ENCODE measurements at places on chromosomes 6 and 20.

DNA sequence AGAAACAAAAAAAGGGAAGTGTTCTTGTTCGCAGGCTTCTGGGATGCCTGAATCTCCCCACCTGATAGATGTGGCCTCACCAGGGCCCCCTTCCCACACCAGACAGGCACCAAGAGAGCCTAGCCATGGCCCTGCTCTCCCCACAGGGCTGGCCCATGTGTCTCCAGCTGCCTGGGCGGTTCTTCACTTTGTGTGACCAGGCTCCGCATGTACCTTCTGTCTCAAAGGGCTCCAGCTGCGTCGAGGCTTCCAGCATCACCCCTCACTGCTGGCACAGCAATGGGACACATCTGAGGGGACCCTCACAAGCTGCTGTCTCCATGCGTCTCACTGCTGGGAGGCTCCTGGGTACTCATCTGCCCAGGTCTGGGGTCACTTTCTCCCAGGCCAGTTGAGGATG, 362.9 kb downstream of the ZFAND3 start:
- DNase-seq, result no peak

DNA sequence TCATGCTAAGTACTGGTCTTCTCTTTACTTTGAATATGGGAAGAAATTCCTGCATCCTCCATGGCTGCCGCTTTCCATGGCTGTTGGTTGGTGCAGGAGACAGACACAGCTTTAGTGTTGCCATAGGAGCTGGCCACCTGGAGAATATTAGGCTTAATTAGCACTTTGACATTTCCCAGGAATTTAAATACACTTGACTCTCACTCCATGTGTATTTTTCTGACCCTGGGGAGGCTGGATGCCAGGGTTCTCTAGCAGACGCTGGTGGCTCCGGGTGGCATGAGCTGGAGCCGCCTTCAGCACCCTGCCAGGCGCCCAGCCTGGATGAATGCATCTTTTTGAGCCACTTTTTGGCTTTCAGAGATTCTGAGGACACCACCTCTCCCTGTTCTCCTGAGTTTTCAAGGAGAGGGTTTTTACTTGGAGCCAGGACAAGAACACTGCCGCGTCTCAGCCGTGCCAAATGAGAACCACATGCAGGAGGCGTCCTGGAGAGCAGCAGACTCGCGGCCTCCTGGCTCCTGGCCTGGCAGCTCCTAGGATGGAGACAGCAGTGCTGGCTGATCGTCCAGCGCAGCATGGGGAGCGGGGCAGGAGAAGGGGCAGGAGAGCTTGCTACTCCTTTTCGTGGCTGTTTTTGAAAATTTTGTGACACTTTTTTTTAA, 258.8 kb downstream of the SMOC2 start:
- no peak for DNase-seq

DNA sequence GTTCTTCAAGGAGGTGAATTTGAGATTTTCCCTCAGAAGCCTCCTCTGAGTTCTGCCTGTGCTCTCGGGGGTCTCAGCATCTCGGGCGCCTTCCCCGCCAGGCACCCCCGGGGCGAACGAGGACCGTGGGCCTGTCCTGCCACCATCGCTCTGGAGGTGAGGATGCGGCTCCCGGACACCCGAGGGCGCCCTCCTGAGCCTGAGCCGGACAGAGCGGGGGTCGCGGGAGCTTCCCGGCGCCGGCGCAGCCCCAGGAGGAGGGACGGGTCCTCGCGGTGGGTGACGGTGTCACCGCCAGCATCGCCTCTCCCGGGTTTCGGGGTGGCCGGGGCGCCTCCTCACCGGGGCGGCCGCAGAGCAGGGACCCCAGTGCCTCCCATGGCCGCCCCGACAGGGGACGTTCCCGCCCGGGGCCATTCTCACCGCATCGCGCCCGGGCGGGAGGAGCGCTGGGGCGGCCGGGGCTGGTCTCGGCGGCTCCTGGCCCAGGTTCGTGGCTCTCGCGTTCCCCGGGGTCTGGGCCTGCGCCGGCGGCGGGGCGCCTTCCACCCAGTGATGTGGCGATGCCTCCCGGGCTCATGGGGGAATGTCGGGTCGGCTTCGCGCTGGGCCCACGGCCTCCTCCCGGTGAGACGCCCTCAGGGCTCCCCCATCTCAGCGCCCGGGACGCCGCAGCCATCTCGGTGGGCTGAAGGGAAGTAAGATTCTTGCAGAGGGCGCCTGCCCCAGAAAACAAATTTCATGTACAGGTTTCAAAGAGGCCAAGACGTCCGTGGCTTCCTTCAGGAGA, 210.5 kb downstream of the ERMARD start:
- DNase-seq, result no peak

GRCh38 chr6:11245381-11246256, 13.2 kb upstream of the NEDD9 start:
- no peak for DNase-seq

GRCh38 chr6:165129086-165129485, 180.3 kb downstream of the C6orf118 start:
- no peak for DNase-seq

DNA sequence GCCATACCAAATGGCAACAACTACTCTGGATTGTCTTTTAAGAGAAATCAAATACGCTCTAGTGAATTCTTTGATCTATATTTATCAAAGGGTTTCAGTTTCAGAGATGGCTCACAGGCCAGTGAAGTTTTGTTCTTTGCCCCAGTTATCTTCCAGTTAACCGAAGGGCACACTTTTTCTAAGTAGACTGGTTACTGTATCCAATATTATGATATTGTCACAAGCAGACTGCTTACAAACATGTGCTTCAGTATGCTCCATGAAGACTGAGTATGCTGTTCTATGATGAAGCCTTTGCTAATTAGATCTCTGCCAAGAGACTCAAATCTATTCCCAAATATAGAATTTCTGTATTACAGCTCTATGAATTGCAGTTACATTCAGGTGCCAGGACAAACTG, 181.1 kb downstream of the REV3L start:
- DNase-seq, result no peak

DNA sequence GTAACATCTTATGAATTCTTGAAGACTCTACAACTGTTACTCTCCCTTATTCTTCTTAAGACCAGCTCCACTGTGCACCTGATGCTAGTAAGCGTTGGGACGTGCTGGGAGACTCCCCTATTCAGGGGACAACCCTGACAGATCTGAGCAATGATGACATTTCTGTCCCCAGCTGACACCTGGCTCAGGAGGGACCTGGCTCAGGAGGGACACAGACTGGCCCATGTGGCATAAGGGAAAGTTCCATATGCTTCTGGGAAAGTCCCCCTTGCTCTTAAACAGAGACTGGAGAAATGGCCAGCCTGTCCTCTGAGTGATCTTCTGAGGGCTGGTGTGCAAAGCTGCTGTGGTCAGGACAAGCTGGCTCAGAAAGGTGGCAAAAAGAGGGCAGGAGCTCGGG, 10.0 kb upstream of the CD93 start:
- DNase-seq, result no peak

GRCh38 chr20:5135363-5136012, 8.7 kb downstream of the CDS2 start:
- no peak for DNase-seq

DNA sequence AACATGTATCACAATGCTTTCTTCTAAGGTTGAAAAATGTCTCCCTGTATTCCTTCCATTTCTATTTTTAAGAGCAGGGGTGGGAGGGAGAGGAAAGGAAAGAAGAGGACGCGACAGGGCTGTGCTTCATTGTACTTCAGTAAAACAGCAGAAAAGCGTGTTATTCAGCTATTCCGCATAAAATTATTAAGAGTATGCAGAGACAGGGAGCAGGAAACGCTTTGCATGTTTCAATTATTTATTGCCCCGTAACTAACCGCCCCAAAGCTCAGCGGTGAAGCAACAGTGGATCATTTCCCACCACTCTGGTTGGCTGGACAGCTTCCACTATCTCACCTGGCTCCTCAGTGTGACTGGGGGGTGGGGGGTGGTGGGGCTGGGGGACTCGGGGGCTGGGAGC, 188.9 kb downstream of the TTLL2 start:
- no peak for DNase-seq

- no peak for DNase-seq
Measured at GRCh38 chr6:163328411-163328810, 86.1 kb upstream of the QKI start.

GRCh38 chr20:40982415-40983145, 46.0 kb upstream of the TOP1 start:
- no peak for DNase-seq

DNA sequence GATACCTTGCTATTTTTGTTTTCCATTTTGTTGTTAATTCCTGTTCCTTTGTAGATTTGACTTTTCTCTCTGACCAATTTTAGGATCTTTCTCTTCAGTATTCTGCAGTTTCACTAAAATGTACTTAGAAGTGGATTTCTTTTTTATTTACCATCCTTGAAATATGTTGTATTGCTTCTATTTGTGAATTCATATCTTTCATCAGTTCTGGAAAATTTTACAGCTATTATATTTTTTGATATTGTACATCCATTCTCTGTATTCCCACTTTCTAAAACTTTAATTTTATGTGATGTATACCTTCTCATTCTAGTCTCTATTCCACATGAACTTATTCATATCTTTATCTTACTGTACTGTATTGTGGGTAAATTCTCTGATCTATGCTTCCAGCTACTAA, 9.7 kb upstream of the ALDH8A1 start:
- no peak for DNase-seq

DNA sequence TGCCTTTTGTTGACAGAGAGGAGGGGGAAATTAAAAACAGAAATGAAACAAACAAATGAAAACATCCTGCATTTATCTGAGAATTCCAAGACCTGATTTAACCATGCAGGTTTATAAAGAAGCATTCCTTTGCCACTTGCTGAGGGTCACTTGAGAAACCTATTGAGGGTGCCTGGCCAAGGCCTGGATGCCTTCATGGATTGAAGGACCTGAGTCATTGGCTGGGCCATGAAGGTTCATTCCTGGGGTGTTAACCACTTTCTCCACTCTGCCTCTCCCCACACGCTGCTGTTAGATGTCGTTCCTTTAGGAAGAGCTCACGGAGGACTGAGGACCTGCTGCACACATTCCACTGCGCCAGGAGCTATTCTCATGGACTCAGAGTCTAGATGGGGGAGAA, 49.7 kb downstream of the DAAM2 start:
- no peak for DNase-seq

DNA sequence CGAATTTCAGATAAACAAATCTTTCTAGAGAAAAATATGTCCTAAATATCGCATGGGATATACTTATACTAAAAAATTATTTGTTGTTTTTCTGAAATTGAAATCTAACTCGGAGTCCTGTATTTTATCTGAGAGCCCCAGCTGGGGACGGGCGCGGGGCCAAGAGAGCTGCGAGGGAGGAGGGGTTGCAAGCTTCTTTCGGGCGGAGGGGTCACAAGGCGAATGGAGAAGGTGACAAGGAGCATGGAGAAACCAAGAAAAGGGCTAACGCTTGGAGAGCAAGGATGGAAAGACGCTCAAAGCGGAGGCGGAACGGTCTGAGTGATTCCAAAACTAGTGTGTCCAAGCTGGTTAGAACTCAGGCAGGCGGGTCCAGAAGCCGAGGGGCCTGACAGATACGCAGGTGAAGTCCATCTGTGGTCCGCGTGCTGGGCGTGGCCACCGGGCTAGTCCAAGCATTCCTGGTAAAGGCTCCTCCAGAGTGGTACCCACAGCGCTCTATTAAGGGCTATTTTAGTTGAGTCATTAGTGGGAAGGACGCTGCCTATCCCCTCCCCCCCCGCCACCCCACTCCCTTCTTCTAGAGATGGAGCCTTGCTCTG, 41.5 kb upstream of the ZNFX1 start:
- DNase-seq, result no peak

- DNase-seq, result no peak
Measured at GRCh38 chr6:3351105-3351676, 92.4 kb downstream of the PSMG4 start.

DNA sequence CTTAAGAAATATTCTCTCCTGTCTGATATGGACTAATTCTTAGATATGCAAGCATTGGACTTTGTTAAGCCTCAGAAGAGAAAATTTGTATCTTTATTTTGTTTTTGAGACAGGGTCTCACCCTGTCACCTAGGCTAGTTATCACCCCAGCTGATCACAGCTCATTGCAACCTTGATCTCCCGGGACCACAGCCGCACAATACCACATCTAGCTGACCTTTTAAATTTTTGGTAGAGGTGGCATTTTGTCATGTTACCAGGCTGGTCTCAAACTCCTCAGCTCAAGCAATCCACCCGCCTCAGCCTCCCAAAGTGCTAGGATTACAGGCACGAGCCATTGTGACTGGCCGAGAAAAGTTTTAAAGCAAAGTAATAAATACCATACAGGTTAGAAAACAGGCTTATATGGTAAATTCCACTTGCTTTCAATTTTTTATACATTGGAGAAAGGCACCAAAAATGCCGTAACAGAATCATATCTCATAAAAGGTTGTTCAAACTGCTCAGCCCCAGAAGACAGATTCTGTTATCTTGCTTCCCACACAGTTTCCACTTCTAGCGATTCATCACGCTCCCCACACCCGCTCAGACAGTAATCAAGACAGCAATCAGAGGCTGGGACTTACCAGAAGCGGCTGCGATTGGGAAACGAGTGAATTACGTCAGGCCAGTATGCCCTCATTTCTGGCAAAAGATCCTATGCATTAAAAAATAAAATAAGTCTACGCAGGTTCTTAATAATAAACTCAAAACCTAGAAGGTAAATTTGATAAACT, 13.8 kb downstream of the RNASET2 start:
- DNase-seq, result no peak

DNA sequence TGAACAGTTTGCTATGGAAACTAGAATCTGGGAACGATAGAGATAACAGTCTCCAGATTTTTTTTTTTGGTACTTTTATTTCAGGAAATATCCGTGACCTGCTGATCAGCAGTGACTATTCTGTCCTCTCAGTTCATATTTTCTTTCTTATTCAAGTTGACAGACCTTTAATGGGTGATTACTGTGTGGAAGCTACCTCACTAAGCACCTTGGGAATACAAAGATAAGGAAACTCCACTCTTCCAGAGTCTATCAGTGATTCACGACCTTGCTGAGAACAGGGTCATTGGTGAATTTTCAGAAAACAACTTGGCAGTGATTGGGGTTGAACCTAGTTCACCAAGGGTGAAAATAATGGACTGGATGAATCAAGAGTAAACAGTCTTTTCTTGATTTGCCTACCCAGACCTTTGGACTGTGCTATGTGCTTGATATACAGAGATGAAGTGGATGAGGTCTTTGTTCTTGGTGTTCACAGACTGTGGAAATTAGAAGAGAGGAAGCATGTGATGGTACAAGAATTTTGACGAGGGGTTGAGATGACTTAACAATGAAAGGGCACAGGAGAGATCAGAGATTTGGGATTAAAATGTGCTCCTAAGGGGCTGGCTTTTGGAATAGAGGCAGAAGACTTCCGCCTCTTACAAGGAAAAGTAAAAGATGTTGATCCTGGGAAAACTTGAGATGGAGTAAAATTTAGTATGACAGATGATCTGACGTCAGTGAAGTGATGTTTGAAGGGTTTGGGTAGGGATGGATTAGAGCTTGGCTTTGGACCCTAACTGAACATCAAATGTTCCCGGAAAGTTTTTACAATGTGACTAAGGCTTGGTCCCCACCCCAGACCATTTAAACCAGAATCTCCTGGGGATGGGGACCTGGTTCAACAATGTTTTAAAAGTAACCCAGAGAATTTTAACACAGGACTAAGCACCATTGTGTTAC, 1.2 kb downstream of the KAT14 start:
- DNase-seq, result no peak

DNA sequence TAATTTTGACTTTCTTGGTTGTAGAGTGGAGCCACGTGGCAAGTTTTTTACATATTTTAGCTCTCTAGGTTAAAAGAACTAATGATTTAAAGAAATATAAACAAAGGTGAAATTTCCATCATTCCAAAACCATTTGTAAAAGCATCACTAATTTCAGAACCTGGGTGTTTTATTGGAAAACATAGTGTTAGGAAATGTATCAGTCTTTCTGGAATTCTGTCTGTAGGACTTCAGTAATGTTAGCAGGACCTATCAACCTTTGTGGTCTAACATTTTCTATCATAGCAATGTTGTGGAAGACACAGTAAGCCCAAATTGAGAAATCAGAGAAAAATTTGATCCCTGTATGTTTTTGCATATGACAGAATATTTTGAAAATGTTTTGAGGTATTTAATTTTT, 28.3 kb downstream of the L3MBTL3 start:
- no peak for DNase-seq

All from GM19239 (cell line).